ENCODE measurements at places on chromosomes 6 and 20.

- no peak for DNase-seq
Measured at GRCh38 chr6:121630716-121631115, 195.3 kb downstream of the GJA1 start.

DNA sequence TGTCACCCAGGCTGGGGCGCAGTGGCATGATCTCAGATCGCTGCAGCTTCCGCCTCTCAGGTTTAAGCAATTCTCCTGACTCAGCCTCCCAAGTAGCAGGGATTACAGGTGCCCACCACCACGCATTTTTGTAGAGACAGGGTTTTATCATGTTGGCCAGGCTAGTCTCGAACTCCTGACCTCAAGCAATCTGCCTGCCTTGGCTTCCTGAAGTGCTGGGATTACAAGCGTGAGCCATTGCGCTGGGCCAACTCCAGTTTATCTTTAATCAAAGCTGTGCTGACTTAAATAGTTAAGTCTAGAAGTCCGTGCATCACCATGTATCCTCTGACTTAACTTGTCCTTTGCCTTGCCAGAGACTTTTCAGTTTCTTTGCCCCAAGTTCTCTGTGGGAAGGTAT is 224.3 kb downstream of the TMEM242 start:
- no peak for DNase-seq

- DNase-seq: no peak
Measured at GRCh38 chr6:34022250-34022872, 123.5 kb downstream of the GRM4 start.

DNA sequence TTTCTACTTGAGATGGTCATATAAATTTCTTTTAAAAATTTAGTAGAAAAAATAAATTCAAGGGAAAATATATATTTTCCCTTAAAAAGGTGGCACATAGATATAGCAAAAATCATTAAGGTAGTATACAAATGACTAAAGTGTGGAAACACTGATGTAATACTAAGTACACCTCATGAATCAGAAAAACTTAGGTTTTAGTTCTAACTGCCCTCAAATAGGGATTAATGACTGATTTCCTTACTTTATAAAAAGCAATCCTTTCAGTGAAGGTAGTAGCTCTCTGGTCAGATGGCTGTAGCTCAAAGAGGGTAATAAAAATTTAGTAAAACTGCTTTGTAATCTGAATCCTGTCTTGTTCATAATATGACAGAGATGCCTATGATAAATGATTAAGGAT is 63.5 kb downstream of the FYN start:
- DNase-seq: no peak

GRCh38 chr6:1620504-1621069 is 10.9 kb downstream of the FOXC1 start:
- DNase-seq: no peak

DNA sequence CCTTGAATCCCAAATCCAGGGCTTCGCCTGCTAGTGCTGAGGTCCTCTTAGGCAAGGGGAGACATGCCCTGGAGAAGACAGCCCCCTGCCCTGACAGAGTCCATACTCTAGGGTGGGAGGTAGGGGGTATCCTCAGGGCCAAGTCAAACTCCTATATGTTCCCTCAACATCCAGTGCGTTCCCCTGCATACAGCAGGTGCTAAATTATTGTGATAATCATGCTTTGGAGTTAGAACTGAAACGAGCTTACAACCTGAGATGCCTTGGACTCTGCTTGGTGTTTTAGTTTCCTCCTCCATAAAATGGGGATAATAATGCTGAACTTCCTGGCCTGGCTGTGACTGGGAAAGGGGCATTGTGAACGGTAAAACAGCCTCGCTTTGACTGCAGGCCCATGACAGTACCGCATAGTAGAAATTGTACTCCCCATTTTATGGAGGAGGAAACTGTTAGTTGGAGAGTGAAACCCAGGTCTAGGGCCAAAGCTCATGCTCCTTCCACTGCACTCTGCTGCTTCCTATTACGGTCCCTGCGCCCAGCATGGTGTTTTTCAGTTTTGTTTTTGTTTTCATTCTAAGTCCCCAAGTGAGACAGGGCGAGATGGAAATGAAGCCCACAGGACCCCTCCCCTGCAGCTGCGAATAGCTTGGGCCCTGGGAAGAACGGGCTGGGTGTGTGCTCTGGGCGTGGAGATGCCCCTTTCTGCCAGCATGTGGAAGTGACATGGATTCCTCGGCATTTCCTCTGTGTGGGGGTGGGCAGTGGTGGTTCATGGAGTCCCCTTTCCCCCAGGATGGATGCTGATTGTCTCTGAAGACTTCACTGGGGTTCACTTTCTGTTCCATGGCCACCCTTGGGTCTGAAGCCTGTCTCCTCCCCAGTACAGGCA is 162.5 kb downstream of the VEGFA start:
- DNase-seq: no peak

- DNase-seq: no peak
Measured at GRCh38 chr20:35283441-35284266, 918 bp downstream of the EIF6 start.

- DNase-seq: no peak
Measured at GRCh38 chr20:36173451-36173933, 19.0 kb downstream of the EPB41L1 start.

DNA sequence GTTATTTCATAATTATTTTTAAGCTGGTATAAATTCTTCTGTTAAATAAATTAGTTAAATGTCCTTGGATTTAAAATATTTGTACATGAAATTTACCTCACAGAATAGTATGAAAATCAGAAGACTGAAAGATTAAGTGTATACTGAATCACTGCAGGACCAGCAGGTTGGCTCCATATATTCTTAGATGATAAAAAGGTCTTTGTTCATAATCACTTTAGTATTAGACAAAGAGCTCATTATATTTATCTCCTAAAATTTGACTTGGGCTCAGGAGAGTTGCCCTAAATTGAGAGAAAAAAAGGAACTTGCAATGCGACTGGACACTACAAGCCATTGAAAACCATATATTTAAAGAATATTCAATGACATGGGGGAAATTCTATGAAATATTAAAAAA is 766.4 kb upstream of the CITED2 start:
- no peak for DNase-seq

- DNase-seq: no peak
Measured at GRCh38 chr20:37627060-37627766, 66.6 kb upstream of the CTNNBL1 start.

- DNase-seq: no peak
Measured at GRCh38 chr6:7267466-7268091, 45.4 kb downstream of the SSR1 start.

DNA sequence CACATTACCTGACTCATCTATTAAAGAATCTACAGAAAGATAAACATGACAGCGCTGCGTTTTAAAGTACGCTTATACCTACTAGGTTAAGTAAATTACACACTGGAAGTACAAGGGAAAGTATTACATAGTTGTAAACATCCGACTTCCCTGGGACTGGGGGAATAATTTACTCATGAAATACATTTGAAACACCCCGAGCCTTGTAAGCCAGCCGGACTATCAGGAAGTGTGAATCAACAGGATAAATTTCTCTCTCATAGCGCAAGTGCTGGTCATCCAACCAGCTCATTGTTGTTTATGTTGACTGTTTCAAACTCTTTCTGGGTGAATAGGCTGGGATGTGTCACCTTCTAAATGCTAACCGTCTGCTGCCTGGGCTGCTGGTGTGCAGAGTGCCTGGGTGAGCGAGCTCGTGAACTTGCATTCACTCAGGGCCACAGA is 4.9 kb downstream of the BMP6 start:
- no peak for DNase-seq

DNA sequence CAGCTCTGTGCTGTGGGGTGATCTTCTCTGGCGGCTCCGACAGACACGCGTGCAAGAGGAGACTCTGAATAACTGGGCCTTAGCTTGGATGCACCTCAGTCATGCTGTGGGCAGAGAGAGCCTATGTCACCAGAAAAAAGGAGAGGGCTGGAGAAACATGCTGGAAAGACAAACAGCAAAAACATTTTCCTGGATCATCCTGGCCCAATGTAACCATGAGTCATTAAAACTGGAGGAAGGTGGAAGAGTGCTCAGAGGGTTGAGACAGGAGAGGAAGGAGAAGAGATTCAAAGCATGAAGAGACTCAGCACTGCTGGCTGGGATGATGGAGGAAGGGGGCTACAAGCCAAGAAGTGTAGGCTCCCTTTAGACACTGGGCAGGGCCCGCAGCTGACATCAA is 292.0 kb downstream of the CDH26 start:
- DNase-seq: no peak

GRCh38 chr6:139568956-139569538 is 194.6 kb upstream of the CITED2 start:
- no peak for DNase-seq

DNA sequence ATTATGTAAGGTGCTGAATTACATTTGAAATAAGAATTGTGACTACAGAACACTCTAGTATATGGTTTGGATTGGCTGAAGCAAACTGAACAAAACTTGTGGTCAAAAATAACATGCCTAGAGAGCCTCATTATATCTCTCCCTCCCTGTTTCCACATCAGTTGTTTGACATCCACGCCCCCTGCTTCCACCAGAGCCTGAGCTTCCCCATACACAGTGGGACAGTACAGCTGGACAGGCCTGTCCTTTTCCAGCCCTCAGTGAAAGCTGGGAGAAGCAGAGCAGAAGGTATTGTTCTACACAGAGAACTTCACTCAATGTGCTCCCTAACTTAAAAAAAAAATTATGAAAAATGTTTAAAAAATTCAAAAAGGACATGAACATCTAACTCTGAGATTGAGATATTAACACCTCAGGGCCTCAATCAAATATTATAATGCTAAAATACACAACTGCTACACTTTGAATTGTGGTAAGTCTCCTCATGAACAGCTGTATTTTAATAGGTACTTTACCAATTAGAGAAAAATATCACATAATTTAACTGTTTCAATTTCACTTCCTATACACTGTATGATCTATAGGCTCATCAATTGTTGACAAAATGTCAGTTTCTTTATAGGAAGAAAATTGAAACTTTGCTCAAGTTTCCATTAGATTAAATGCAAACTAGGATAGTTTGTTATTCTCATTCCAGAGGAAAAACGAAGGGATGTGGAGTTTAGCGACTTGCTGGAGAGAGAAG is 44.9 kb upstream of the SCML4 start:
- no peak for DNase-seq

- no peak for DNase-seq
Measured at GRCh38 chr6:153698637-153699036, 340.4 kb upstream of the OPRM1 start.

DNA sequence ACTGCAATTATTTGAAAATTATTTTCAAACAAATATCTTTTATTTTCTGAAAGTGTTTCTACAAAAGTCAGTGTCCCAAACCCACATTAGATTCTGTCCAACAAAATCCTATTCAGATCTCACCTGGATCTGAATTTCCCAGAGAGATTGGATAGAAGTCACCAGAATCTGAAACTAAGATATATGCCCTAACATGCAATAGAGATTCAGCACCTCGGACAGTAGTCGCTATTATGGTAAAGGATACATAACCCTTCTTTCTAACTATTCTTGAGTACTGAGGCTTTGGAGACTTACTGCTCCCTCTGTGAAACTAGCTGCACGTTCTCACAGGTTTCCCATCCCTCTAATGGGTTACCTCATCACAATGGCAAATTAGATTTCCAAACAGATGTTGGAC is 151.4 kb downstream of the ID4 start:
- DNase-seq: no peak

DNA sequence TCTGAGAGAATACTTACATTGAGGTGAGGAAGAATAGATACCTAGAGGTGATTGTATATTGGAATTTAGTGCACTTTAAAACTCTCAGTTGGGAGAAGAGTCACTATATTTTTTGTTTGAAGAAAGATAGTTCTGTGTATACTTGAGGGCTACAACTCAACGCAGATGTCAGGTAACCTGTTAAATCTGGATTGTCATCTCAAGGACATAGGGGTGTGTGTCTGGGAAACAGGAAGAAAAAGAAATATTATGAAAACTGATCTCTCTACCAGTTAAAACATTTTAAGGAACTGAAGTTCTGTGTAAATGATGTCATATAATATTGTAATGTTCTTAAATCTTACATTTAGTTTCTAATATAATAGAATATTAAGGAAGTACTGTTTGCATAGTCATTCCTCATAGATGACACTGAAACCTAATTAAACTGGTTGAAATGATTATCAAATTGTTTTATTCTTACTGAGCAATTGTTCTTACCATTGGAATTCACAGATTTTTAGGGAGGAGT is 86.2 kb downstream of the SMAP1 start:
- no peak for DNase-seq

GRCh38 chr6:156193381-156193780 is 583.8 kb upstream of the ARID1B start:
- DNase-seq: no peak

GRCh38 chr20:46468508-46468907 is 44.9 kb downstream of the ZNF334 start:
- DNase-seq: no peak

DNA sequence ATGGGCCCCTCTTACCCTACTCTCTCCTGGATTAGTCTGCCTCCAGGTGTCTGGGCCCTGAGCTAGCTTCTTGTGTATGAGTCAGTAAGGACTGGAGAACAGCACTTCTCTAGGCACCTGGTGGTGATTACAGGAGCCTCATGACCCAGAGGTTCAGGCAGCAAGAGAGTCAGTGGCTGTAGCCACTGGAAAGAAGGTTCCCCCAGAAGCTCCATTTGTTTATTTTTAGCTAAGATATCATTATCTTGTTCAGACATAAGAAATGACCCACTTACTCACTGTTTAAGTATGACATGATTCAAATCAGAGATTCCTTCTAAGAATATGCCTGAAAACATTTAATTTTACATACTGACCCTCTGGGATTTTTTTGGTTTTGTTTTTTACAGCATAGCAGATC is 23.6 kb upstream of the SLC4A11 start:
- DNase-seq: no peak

DNA sequence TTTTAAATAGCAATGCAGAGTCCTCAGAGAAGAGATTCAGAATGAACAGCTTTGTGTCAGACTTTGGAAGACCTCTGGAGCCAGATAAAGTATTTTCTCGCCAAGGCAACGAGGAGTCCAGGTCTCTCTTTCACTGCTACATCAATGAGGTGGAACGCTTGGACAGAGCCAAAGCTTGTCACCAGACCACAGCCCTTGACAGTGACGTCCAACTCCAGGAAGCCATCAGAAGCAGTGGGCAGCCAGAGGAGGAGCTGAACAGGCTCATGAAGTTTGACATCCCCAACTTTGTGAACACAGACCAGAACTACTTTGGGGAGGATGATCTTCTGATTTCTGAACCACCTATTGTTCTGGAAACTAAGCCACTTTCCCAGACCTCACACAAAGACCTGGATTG is 55.5 kb downstream of the MRAP2 start:
- no peak for DNase-seq

- no peak for DNase-seq
Measured at GRCh38 chr6:68740828-68741500, 105.9 kb downstream of the ADGRB3 start.

DNA sequence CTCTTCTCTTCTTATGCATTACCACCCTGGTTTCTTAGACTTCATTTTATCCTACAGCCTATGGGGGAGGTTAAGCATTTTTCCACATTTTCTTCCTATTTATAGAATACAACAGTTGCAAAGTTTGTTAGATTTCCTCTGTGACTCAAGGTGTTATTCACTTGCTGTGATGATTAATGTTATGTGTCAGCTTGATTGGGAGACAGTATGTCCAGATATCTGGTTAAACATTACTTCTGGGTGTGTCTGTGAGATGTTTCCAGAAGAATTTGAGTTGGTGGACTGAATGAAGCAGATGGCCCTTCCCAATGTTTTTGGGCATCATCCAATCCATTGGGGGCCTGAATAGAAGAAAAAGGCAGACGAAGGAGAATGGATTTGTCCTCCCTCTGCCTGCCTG is 131.3 kb downstream of the C6orf118 start:
- DNase-seq: no peak

Measured in activated naive CD4-positive, alpha-beta T cell (primary cell).